Urinary bladder (tissue), 4 donors: ENCODE measurements at places on chromosomes 3 and 15. TPM values are rescaled to one million over a fixed set of nuclear protein-coding genes. Genes with fewer than 3 reads are reported as not detected.

- DNase-seq = no peak
Measured at GRCh38 chr15:41927536-41927935, 33.7 kb upstream of the SPTBN5 start.

GRCh38 chr3:113275583-113275928 is 64.2 kb downstream of the BOC start:
- DNase-seq = no peak

GRCh38 chr3:154210986-154211385 is 89.8 kb downstream of the ARHGEF26 start:
- DNase-seq = no peak

DNA sequence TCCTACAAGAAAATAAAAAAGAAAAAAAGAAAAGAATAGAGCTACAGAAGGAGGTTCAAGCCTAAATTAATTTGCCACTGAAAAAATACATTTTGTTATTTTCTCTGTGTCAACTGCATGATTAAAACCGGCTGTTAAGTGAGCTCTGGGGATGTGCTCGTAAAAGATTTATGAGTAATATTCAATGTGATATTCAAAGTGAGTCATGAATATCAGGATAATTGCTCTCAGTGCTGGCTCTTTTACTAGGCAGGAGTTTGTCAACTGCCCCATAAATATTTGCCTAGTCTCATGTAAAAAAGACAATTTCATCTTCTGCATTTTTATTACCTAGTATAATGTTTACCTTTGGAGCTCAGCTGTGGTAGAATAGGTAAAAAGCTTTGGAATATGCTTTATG is 78.9 kb downstream of the CDIN1 start:
- peak; percentile 14 for DNase-seq

NEIL1 gene
- total RNA-seq = 10.9 TPM

ALS2CL gene
- 10.4 TPM for total RNA-seq

DNA sequence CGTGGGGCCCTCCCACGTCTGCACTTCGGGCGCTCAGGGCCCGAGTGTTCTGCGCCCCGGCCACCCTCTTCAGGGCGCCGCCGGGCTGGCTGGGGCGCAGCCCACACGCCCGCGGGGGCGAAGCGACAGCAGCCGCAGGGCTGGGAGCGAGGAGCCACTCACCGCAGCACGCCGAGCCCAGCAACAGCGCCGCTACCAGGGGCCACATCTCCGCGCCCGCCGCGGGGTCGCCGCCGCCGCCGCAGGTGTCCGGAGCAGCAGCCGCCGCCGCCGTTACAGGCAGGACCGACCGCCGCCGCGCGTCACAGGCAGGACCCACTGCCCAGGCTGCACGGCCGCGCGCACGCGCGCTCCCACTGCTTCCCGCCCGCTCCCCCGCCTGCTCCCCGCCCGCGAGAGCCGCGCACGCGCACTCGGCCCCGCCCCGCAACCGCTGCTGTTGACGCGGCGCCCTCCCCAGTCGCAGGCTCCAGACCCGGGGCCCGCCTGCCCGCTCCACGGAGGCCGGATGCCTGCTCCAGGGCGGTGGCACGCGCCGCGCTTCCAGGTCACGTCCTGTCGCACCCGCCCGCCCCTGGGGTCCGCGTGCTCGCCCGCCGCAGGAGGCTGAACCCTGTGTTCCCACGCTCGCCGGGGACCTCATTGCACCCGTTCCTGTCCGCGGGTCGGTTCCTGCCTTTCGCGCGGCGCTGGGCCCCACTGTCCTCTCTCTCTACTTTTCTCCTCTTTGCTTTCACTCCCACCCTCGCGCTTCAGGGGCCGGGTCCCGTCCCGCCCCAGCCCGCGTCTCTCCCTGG is at the start of gene CD47:
CD47 (minus strand) TSS at position 331 of the 797 bp plus-strand sequence; CDS start at position 208, 123 bp downstream.
- DNase-seq = peak; percentile 43

DNA sequence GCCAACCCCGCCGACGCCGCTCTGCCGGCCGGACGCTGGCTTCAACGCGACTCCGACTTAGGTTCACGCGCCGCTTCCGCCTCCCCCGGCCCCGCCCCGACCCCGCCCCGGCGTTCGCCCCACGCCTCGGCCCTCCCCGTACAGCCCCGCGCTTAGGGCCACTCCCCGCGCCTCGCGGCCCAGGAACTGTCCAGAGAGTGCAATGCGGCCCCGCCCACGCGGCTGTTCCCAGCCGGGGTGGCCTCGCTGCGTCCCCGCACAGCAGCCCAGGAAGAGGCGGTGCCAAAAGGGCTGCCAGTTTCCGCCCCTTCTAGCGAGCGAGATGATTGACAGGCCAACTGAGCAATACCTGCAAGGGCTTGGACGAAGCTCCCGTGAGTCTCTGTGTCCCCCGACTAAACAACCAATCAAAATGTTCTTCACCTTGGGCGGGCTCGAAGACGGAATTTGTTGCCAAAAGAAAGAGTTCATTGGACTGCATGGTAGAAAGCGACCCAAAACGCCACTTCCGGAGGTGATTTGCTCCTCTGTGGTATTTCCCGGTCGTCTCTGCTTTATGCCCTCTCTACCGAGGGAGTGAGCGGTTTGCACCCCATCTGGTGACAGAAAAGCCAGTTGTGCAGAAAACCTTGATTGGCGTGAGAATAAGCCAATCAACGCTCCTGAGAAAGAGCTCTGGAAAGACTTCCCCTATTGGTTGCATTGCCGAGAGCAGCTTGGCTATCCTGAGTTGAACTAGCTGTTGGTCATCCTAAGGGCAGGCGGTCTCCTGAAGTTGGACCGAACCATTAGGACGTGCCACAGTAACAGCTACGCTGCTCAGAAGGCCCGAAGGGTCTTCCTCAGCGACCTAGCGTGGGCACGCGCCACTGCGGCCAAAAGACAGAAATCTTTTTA is at the start of gene UBP1:
UBP1 (minus strand) TSS at position 78 of the 897 bp plus-strand sequence. CDS start 557 bp downstream, outside the sequence.
- DNase-seq = peak; percentile 100

GRCh38 chr3:128402998-128403397 is 63.7 kb downstream of the DNAJB8 start:
- DNase-seq = no peak

DNA sequence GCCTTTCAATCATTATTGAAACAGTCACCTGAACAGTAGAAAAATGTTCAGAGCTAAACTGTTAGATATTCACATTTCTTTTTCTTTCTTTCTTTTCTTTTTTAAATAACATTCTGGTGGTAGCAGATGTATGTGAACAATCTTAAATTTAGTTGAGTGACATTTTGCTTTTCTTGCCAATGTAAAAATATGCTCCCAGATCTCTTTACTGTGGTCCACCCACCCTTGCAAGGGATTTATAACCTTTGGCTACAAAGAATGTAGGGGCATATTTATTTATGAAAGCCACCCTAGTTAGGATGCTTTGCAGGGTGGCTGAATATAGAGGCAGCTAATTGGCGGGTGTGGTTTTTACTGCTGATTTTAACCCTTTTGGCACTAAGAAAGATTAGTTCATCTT is 473.9 kb downstream of the MFSD1 start:
- DNase-seq = no peak

- DNase-seq = no peak
Measured at GRCh38 chr3:140365872-140366697, 311.8 kb upstream of the TRIM42 start.

- DNase-seq = no peak
Measured at GRCh38 chr3:12508291-12508700, 24.0 kb downstream of the TSEN2 start.

GRCh38 chr3:117526470-117527079 is 817.0 kb downstream of the TUSC7 start:
- DNase-seq = no peak
